Mesenchymal stem cell (in vitro differentiated cells and primary cell): ENCODE measurements at places on chromosomes 6 and 20.

DNA sequence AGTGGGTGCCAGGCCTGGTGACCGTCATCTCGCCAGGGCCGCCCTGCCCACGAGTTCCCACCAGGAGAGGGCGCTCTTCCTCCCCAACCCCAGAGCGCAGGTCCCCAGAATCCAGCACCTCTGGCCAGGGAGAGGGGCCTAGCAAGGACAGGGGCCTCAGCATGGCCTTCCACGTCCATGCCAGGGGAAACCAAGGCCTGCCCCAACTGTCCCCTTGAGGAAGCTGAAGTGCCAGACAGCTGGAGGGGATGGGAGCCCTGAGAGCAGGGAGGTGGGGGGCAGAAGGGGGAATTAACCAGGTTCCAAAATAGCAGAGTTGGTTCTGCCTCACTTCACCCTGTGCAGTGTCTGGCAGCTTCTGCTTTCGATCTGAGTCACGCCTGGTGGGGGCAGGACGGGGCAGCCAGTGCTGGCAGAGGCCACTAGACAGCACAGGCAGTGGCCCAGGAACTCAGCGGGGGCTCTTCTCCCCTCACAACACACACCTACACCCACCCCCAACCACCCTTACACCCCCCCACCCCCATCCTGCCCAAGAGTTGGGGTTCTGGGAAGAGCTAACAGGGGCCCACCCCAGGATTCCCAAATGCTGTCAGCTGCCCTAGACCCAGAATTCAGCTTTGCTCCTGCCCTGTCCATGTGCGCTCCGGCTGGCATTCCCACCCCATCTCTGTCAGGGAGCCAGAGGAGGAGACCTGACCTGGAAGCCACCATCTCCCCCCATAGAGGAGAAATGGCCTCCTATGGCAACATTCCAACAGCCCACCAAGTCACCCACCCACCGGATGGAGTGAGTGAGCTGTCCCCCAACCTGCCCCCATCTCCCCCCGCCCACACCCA, 29.2 kb downstream of the TFEB start:
- H3K4me1 ChIP-seq, result peaks cover 62% of the 10 kb centered on the region
- peak overlapping the region; percentile 93 for H3K27ac ChIP-seq
- H3K27me3 ChIP-seq, result no peaks in the 10 kb centered on the region
- peak overlapping the region; percentile 29 for H3K4me3 ChIP-seq

DNA sequence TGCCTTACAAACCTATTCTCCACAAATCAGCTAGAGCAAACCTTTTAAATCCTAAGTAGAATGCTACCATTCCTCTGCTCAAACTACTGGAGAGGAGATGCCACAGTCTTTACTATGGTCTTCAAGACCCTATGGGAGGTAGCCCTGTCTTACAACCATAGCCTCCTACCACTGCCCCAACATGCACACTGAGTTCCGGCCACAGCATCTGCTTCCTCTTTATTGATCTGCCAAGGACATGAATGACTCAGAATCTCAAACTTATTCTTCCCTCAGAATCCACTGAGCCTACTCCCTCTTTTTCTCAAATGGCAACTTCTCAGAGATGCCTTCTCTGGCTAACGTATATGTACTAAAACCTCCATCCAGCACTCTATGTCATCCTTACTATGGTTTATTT, 12.2 kb upstream of the ANKEF1 start:
- H3K27me3 ChIP-seq, result no peaks in the 10 kb centered on the region
- H3K4me1 ChIP-seq, result no peaks in the 10 kb centered on the region
- no peak overlapping the region for H3K4me3 ChIP-seq
- H3K36me3 ChIP-seq, result no peaks in the 10 kb centered on the region

DNA sequence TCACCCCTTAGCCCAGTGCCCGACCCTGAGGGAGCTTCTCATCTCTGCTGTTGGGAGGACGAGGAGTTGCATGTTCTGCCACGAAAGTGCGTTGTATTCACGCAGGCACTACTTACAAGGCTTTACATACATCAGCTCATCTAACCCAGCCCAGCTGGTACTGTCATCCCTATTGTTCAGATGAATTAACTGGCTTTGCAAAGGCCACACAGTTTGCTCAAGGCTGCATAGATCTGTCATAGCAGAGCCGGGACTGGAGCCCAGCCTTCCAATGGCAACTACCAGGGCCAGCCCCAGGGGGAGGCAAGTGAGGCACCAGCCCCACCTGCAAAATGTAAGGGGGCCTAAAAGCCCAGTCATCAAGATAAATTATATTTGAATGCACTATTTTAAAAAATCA, 257.6 kb downstream of the NFATC2 start:
- H3K36me3 ChIP-seq, result no peaks in the 10 kb centered on the region
- no peak overlapping the region for H3K27ac ChIP-seq
- no peak overlapping the region for H3K4me3 ChIP-seq
- H3K4me1 ChIP-seq, result no peaks in the 10 kb centered on the region
- peaks cover 69% of the 10 kb centered on the region for H3K27me3 ChIP-seq

- H3K36me3 ChIP-seq, result no peaks in the 10 kb centered on the region
- no peak for DNase-seq
- H3K4me3 ChIP-seq, result no peak overlapping the region
- H3K4me1 ChIP-seq, result no peaks in the 10 kb centered on the region
- H3K27me3 ChIP-seq, result no peaks in the 10 kb centered on the region
Measured at GRCh38 chr6:67768972-67769371, 866.1 kb upstream of the ADGRB3 start.

- no peaks in the 10 kb centered on the region for H3K36me3 ChIP-seq
- H3K27ac ChIP-seq, result no peak overlapping the region
- no peak overlapping the region for H3K4me3 ChIP-seq
- no peak for DNase-seq
Measured at GRCh38 chr6:167089243-167090142, 33.4 kb upstream of the CCR6 start.
